Cerebellar cortex (tissue), 1 donor: ENCODE measurements at places on chromosomes 7 and 10.

- no peak for DNase-seq
Measured at GRCh38 chr7:139749545-139749944, 28.3 kb downstream of the HIPK2 start.

DNA sequence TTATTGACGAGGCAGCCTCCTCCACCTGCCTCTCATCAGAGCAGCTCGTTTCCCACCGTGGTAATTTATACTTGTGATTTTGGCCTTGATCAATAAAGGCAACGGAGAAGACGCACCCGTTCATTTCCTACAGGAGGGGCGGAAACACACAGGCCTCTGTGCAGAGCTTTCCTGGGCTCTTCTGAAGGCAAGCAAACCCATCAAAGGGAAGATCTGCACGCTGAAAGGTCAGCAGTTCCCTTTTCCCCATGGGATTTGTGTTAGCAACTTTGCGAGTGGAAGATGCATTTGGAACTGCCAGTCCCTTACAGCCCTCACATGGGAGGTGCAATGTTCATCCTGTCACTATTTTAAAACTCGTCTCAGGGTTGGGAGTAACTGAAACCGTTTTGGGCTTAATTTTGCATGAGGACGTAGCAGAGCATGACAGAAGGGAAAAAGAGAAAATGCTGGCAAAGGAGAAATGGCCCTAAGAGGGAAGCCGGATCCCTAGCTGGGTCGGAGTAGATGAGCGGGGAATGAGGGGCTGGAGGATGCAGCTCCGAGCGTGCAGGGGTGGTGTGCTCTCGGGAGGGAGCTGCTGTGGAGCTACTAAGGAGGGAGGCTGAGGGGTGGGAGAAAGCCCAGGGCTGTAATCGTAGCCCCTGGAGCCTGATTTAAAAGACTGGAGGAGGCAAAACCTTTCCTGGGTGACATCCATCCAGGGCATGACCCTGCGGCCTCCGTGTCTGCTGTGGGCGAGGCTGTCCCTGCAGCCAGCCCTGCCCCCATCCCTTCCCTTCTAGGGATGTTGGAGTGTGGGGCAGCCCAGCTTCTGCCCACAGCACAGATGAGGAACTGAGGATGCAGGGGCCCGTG lies 111.1 kb upstream of the FAM20C start:
- DNase-seq, result no peak

DNA sequence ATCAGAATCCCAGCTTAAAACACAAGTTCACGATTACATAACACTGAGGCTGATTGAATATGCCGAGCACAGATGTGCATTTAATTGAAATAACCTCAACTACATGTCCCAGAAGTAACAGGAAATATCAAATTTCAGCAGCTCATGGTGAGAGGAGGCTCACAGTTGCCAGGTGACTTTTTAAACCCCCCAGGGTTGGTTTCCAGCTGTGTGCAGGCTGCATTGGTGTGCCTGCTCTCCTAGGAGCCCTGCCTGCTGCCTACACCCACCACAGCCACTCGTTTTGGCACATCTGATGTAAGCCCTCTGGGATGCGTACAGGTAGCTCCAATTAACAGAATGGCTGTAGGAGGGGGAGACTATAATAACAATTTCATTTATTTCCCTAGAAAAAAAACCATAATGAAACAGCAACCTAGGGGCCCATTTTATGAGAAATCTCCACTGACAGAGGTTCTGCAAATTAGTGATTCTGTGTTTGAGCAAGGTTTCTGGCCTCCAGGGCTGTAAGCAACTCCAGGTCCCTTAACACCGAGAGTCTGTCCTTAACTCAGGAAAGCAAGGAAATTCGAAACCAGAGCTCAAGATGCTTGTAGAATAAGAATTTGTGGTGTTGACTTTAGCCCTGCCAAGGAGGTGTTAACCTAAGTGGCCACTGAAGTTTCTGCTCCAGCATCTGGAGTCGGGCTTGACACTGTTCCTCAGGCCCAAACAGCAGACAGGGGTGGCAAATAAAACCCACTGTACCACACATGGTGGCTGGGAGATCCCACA lies 161.9 kb downstream of the BMPER start:
- DNase-seq, result no peak

DNA sequence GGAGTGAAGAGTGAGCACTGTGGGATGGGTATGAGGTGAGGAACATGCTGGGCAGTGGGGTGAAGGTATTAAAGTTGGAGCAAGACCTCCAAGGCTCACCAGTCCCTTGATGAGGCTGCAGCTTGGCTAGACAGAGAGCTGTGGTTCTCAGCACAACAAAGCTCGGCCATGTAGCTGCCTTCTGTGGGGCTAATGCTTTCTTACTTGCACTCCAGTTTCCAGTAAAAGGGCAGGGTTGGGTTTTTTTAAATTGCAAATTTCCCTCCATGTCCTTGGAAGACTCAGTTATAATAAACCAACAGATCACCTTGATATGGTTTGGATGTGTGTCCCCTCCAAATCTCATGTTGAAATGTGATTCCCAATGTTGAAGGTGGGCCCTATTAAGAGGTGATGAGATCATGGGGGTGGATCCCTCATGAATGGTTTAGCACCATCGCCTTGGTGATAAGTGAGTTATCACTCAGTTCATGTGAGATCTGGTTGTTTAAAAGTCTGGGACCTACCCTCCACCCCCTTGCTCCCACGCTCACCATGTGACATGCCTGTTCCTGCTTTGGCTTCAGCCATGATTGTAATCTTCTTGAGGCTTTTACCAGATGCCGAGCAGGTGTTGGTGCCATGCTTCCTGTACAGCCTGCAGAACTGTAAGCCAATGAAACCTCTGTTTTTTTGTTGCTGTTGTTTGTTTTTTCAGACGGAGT lies 55.9 kb downstream of the ATXN7L1 start:
- no peak for DNase-seq

- no peak for DNase-seq
Measured at GRCh38 chr10:74234569-74234968, 83.5 kb downstream of the ADK start.

GRCh38 chr7:26930201-26930600 lies 65.8 kb upstream of the SKAP2 start:
- DNase-seq, result no peak

DNA sequence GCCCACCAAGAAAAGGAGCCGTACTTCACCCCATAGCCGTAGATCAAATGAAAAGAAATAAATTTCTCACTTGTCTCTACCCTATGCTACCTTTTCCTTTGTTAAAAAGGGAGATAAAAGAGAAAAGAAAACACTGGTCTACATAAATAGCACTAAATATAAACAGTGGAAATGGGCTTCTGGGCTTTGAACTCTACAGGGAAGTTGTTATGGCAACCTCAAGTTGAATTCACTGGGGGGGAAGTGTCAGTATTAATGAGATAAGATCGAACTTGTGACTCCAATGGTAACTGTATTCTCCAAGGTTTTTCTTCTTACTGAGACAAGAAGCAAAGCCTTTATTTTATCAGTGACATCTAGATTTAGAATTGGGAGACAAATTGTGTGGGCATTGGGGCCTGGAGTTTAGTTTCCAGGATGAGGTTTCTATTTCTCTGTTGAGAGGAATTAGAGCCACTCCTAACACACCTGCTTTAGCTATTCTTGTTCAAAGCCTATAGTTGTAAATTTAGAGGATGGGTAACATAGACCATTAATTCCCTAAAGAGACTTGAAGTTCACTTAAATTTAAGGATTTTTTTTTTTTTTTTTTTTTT lies 604.3 kb upstream of the GALNT17 start:
- DNase-seq, result no peak

- DNase-seq, result no peak
Measured at GRCh38 chr7:9835199-9835598, 1138.5 kb upstream of the PHF14 start.

GRCh38 chr10:21213381-21213780 lies 312.1 kb downstream of the SKIDA1 start:
- no peak for DNase-seq

DNA sequence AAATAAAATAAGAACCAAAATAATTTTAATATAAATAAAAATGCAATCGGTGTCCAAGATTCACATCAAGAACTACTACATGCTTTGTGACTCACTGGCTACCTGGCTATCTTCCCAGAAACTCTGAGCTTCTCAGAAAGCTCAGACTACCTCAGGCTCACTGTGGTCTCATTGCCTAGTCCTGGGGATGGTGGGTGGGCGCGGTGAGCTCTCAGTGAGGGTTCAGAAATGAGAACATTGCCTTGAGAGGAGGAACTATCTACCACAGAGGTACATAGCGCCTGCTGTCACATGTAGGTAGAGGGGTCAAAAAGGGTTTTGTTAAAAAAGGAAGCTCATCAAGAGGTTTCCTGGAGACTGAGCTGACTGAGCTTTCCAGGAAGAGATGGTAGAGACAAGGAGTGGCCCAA lies 108.0 kb downstream of the WDFY4 start:
- DNase-seq, result no peak

DNA sequence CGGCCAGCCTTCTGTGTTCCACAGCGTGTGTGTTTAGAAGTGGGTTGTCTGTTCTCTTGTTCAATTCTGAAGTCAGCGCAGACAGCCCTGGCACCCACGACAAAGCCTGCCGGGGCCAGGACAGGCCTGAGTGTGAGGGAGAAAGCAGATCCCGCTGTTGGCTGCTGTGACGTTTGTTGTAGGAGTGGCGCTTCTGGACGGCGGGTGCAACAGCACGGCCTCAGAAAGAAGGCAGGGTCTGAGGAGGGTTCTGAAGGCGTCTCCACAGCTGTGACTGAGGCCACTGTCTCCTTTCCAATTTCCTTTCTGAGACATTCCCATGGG lies 76.2 kb downstream of the VIPR2 start:
- peak; percentile 13 for DNase-seq

- DNase-seq, result no peak
Measured at GRCh38 chr7:105149827-105150226, 135.8 kb downstream of the KMT2E start.

GRCh38 chr10:60235001-60235400 lies 154.7 kb downstream of the ANK3 start:
- peak; percentile 81 for DNase-seq
